Activated CD4-positive, alpha-beta memory T cell treated with anti-CD3 and anti-CD28 coated beads for 36 hours (primary cell): ENCODE measurements at places on chromosomes 1 and 21. TPM values are rescaled to one million over a fixed set of nuclear protein-coding genes. Genes with fewer than 3 reads are reported as not detected.
A peak's percentile ranks its signal among the peaks of the same experiment; 100 is the strongest.

DNA sequence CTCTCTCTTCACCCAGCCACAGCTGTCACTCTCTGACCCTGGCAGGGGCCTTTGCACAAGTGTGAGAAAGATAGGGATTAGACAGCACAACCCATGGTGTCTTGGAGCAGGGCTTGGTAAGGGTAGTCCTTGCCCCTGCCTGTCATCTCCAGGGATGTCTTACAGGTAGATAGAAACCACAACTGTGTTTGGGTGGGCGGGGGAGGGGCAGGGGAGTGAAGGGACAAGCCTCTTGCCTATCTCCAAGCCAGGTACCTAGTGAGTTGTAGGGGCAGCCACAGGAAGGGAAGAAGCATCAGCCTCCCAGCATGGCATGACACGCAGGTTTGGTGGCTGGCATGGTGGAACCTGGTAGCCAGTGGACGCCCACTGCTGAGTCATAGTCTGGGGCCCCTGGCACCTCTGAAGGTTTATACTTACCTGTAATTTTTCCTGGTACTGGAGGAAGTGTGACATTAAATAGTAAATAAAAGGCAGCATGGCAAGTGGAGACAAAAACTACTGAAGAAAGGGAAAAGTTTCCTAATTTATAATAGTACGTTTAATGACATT is 97.5 kb downstream of the CLEC20A start:
- no peak for DNase-seq
- H3K36me3 ChIP-seq: no peaks in the 10 kb centered on the region
- no peaks in the 10 kb centered on the region for H3K27me3 ChIP-seq
- no peak overlapping the region for H3K4me3 ChIP-seq
- no peaks in the 10 kb centered on the region for H3K4me1 ChIP-seq

The FCRLB gene
- not detected for total RNA-seq

DNA sequence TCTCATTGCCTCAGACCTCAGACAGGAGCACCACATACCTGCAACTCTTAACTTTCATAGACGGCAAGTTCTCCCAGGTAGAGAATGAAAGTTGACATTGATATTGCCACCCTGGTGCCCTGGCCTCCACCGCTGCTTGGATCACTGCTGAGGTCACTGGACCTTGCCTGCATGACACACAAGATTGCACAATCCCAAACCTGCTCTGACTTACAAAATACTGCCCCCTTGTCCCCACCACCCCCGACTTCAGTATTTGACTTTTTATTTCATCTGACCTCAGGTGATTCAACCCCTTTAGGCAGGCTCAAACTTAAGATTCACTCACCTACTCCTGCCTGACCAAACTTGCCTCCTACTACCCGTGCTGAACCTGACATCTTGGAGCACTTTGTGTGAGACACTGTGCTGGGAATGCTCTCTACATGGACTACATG is 43.1 kb upstream of the S1PR1 start:
- H3K27ac ChIP-seq: no peak overlapping the region
- H3K36me3 ChIP-seq: no peaks in the 10 kb centered on the region
- no peak for DNase-seq
- no peaks in the 10 kb centered on the region for H3K27me3 ChIP-seq
- H3K4me3 ChIP-seq: no peak overlapping the region

DNA sequence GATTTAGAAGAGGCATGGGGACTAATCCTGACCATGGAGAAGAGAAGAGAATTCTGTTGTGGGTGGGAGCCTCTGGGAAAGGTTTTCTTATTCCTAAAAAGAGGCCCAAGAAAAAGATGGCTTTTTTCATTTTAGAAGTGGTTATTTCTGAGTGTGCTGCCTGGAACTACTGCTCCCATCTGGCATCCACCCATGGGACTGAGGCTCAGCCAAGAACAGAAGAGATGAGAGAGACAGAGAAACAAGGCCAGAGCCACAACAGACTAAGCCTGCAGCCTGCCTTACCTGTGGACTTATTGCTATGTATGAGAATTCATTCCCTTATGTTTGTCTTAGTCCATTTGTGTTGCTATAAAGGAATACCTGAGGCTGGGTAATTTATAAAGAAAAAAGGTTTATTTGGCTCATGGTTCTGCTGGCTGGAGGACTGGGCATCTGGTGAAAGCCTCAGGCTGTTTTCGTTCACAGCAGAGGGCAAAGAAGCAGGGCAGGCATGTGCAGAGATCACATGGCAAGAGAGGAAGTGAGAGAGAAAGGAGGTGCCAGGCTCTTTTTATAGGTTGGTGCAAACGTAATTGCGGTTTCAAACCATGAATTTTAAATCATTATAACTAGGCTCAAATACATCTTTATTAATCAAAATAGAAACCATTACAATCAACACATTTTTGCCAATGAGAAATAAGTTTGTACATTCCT is 57.5 kb upstream of the PRDM2 start:
- H3K4me1 ChIP-seq: no peaks in the 10 kb centered on the region
- DNase-seq: no peak
- peaks cover 2% of the 10 kb centered on the region for H3K36me3 ChIP-seq
- peaks cover 6% of the 10 kb centered on the region for H3K27me3 ChIP-seq

DNA sequence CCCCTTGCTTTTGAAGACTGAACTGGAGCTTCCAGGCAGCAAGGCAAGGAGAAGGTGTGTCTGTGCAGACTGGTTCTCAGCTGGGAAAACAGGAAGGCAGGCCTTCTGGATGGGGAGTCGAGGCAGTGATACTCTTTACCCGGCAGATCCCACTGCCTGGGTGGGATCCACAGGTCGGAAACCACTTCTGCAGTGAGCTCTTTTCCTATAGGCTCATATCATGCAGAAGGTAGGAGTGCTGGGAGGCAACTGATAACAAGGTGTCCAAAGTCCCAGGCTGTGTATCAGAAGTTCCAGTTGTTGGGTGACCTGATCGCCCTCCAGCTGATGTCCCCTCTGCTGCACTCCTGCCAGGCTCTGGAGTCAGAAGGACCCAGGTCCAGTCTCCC is 17.1 kb downstream of the ACOT11 start:
- H3K27me3 ChIP-seq: no peaks in the 10 kb centered on the region
- H3K27ac ChIP-seq: no peak overlapping the region
- no peaks in the 10 kb centered on the region for H3K36me3 ChIP-seq
- H3K4me3 ChIP-seq: no peak overlapping the region

DNA sequence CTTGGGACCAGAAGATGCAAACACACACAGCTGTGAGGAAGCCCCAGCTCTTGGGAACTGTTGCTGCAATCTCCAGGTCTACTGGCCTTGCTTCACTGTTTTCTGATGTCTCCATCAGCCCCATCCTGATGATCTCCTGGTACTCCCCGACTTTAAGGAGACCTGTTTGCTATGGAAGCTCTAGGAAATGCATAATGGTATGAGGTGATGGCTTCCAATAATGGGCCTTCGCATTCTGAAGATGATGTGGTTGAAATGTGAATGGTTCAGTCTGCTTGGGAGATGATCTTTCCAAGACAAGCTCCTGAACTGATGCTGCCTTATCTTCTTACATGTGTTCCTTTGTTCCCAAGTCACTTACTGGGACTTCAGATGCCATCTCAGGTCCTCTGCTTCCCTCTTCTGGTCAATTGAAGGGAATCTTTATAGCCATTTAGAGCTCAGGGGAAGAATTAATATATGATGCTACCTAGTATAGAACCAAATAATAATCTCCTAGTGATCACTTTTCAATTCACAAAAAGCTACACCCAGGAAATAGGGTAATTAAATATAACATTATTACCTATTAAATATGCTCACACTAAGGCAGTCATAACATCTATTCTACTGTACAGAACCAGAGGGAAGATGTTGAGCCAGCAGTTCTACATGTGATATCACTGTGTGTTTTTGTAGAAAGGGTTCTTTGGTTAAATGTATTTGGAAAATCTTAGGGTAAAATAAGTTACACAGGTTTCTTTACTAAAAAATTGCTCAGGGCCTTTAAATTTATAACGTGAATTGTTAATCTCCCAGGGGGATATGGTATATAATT is 73.9 kb upstream of the VTCN1 start:
- H3K4me1 ChIP-seq: no peaks in the 10 kb centered on the region
- no peak overlapping the region for H3K4me3 ChIP-seq
- no peak for DNase-seq
- H3K27me3 ChIP-seq: no peaks in the 10 kb centered on the region

The IQGAP3 gene
- total RNA-seq: 16.9 TPM

DNA sequence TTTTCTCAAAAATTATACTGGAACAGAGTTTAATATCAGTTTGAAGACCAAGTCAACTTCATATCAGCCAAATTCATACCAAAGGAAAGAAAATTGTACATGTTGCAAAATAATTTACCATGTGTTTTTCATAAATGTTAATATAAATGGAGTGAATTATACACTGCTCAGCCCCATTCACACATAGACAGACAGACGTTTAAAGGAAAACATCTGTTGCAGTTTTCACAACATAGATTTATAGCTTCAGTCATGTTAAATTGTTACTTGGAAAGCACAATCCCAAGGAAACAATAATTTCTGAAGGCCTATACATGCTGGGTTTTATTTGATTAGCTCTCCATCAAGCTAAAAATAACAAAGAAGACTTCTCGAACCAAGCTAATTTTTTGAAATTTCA is 27.8 kb upstream of the HYI start:
- peaks cover 7% of the 10 kb centered on the region for H3K27me3 ChIP-seq
- H3K4me1 ChIP-seq: peaks cover 2% of the 10 kb centered on the region
- no peak for DNase-seq
- H3K4me3 ChIP-seq: no peak overlapping the region

The IVL gene
- total RNA-seq: not detected

- H3K27me3 ChIP-seq: no peaks in the 10 kb centered on the region
- H3K36me3 ChIP-seq: no peaks in the 10 kb centered on the region
- H3K4me3 ChIP-seq: no peak overlapping the region
Measured at GRCh38 chr1:218705911-218706893, 361.1 kb downstream of the TGFB2 start.

DNA sequence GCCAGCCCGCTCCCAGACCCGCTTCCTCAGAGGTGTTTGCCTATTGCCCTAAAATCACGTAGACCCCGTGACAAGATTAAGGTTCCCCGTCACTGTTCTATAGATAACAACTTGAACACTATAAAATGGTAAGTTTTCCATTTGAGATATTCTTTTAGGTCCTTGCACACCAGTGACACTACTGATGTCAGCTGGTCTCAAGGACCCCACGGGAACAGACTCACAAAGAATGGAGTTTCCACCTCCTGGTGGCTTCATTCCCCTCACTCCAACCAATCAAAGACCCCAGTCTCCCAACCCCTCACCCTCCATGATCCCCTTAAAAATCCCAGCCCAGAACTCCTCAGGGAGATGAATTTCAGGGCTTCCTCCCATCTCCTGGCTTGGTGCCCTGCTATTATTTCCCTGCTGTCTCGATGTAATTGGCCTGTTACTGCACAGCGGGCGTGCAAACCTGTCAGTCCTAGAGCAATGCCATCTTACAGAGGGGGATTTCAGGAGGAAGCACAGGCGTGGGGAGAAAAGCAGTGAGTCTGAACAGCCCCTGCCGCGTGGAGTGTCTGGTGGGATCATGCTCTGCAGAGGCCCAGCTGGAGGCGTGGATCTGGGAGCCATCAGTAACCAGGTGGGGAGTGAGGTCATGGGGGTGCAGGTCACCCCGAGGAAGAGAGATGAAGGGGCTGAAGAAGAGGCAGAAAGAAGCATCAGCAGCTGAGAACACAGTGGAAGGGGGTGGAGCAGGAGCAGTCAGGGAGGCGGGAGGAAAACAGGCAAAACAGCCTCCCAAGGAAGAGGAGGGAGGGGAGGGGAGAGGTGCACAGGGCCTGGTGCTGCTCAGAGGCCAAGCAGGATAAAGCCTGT is 35.1 kb upstream of the LBR start:
- no peaks in the 10 kb centered on the region for H3K27me3 ChIP-seq
- no peak overlapping the region for H3K27ac ChIP-seq
- H3K4me3 ChIP-seq: no peak overlapping the region
- peaks cover 44% of the 10 kb centered on the region for H3K4me1 ChIP-seq
- no peaks in the 10 kb centered on the region for H3K36me3 ChIP-seq

DNA sequence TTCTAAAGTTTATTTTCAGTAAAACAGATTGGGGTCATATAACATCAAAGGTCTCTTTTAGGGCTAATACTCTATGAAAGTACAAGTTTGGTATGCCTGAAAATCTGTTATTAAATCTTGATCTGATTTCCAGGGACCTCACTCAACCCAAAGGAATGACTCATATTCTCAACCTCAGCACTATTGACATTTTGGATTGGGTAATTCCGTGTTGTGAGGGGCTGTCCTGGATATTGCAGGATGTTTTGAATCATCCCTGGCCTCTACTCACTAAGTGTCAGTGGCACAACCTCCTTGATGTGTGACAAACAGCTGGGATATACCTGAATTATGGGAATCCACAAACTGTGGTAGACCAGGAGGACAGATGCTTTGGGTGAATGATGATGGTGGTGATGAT is 51.5 kb upstream of the CYP2J2 start:
- H3K36me3 ChIP-seq: no peaks in the 10 kb centered on the region
- no peak overlapping the region for H3K27ac ChIP-seq
- peaks cover 15% of the 10 kb centered on the region for H3K27me3 ChIP-seq
- DNase-seq: no peak
- H3K4me1 ChIP-seq: no peaks in the 10 kb centered on the region

The LCE1A gene
- total RNA-seq: not detected

The LRRC38 gene
- total RNA-seq: not detected

GRCh38 chr1:50266509-50266908 is 156.7 kb downstream of the DMRTA2 start:
- no peaks in the 10 kb centered on the region for H3K27me3 ChIP-seq
- H3K4me1 ChIP-seq: no peaks in the 10 kb centered on the region
- no peak overlapping the region for H3K27ac ChIP-seq
- H3K36me3 ChIP-seq: no peaks in the 10 kb centered on the region
- DNase-seq: no peak

GRCh38 chr1:165481820-165482532 is 37.0 kb upstream of the RXRG start:
- H3K4me3 ChIP-seq: no peak overlapping the region
- no peaks in the 10 kb centered on the region for H3K36me3 ChIP-seq
- peaks cover 18% of the 10 kb centered on the region for H3K4me1 ChIP-seq
- DNase-seq: peak; percentile 41
- H3K27me3 ChIP-seq: peaks cover 13% of the 10 kb centered on the region

The NBPF26 gene
- total RNA-seq: 27.1 TPM

DNA sequence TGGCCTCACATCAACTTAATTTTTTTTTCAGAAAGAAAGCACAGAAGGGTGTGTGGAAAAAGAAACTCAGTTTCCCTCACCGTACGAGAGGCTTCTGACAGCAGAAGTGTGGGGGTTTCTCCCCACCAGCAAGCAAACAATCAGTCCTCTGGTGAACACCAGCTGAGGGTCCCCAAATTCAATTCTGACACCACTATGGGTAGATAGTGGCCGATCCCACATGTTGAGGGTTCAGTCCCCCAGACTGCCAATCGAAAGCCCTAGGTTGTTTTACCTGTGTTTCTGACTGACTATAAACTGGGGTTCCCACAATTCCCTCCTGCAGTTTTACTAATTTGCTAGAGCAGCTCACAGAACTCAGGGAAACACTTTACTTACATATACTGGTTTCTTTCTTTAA is 2.1 kb downstream of the IFI6 start:
- no peak for DNase-seq
- no peak overlapping the region for H3K27ac ChIP-seq
- no peaks in the 10 kb centered on the region for H3K27me3 ChIP-seq
- peaks cover 29% of the 10 kb centered on the region for H3K4me1 ChIP-seq
- no peaks in the 10 kb centered on the region for H3K36me3 ChIP-seq

- peaks cover 14% of the 10 kb centered on the region for H3K27me3 ChIP-seq
- H3K27ac ChIP-seq: no peak within 1 kb of the TSS
- peaks cover 11% of the 10 kb centered on the region for H3K4me1 ChIP-seq
- peak within 1 kb of the TSS; percentile 70 for H3K4me3 ChIP-seq
- no peaks in the 10 kb centered on the region for H3K36me3 ChIP-seq
Measured at GRCh38 chr21:42653231-42654061, at the start of gene PDE9A. TSS of gene PDE9A (plus strand) at chr21:42653621. CDS start at chr21:42653815, 194 bp downstream.

The KRTAP24-1 gene
- total RNA-seq: not detected

The DSCAM gene
- total RNA-seq: not detected

The FCGR2B gene
- total RNA-seq: not detected
